Glutamatergic neuron (in vitro differentiated cells): ENCODE measurements at places on chromosomes 2 and 18.

GRCh38 chr18:35376393-35376741 is 770 bp downstream of the ZNF396 start:
- DNase-seq = peak; percentile 20
- H3K27ac ChIP-seq = no peak overlapping the region
- peaks cover 2% of the 10 kb centered on the region for H3K36me3 ChIP-seq
- peak overlapping the region; percentile 85 for H3K4me3 ChIP-seq
- no peaks in the 10 kb centered on the region for H3K4me1 ChIP-seq

DNA sequence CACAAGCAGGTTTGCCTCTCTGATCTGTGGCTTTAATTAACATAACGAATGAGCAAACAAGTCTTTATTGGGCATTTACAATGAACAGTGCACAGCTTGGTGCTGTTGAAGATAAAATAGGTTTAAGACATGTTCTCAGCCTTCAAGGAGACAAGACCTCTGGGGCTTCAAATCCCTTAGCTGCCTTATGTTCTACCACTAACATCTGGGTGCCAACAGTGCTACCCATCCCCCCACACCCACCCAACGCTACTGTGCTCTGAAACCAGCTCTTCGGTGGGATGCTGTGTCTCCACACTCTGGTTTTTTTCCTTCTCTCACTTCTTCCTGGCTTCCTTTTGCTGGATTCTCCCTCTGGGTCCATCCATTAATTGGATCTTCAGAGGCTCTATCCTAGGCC is 14.1 kb upstream of the B3GNT2 start:
- peaks cover 12% of the 10 kb centered on the region for H3K4me1 ChIP-seq
- H3K36me3 ChIP-seq = no peaks in the 10 kb centered on the region
- no peak for DNase-seq
- H3K4me3 ChIP-seq = peak overlapping the region; percentile 47
- H3K27ac ChIP-seq = peak overlapping the region; percentile 87

DNA sequence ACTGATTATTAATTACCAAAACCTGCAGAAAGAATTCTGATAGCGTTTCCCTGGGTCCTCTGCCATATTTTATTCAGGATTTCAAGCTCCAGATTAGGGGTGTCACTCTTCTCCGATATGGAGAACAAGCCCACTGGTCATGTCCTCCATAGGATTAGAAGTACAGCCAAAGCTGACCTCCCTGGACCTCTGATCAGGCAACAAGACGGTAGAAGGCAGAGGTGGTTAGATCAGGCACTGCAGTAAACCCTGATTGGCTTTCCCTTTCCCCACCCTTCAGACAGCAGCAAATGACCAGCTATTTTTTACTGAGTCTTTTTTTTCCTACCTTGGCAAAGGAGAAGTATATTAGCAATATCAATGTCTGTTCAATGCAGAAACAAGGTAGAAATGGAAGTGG is 37.7 kb downstream of the SPC25 start:
- no peak overlapping the region for H3K27ac ChIP-seq
- DNase-seq = no peak
- H3K27me3 ChIP-seq = no peaks in the 10 kb centered on the region
- peaks cover 10% of the 10 kb centered on the region for H3K4me1 ChIP-seq
- H3K36me3 ChIP-seq = no peaks in the 10 kb centered on the region

DNA sequence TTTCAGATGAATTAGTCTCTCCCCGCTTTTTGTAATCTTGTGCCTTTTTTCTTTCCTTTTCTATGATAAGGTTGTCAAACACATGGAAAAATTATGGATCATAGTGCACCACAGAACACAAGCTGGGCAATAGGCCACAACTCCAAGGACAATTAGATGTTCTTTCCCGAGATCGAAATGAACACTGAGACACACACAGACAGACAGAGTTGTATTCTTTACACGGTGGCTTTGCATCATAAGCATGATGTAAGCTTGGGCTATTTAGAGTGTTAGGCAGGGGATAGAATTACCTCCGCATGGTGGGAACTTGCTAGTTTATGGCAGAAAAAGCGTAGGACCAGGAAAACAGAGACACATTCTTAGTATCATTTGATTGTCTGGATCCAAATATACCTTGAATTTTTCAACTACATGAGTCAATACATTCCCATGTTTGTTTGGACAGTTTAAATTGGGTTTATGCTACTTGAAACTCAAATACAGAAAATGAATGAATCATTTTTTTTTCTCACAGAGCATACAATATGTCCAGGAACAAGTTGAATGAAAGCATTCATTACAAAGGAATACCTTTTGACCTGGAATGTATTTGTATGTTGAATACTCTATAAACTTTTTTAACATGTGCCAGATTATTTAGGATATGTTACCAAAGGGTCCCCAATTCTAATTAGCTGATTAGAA is 1611.5 kb upstream of the TMEFF2 start:
- no peak for DNase-seq
- no peaks in the 10 kb centered on the region for H3K27me3 ChIP-seq
- no peak overlapping the region for H3K27ac ChIP-seq
- H3K36me3 ChIP-seq = no peaks in the 10 kb centered on the region
- H3K4me3 ChIP-seq = no peak overlapping the region

DNA sequence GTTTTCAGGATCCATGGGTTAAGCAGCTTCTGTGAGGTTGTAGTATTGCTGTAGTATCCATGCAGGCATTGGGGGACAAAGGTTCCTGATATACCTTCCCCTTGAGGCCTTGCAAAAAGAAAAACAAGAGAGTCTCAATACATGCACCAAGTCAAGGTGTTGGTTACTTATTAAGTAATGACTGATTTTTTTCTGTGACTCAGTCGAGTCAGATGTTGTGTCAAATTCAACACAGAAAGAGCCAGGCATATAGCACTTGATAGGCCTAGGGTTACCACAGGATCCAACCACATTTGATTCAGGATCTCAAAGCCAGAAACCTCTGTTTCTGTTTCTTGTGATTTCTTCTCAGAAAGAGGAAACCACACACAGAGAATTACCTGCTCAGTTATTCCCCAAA is 24.9 kb upstream of the CD8A start:
- DNase-seq = no peak
- no peak overlapping the region for H3K27ac ChIP-seq
- H3K4me1 ChIP-seq = no peaks in the 10 kb centered on the region
- no peaks in the 10 kb centered on the region for H3K27me3 ChIP-seq
- no peak overlapping the region for H3K4me3 ChIP-seq

GRCh38 chr2:64201151-64201550 is 56.9 kb upstream of the PELI1 start:
- H3K36me3 ChIP-seq = no peaks in the 10 kb centered on the region
- H3K27me3 ChIP-seq = no peaks in the 10 kb centered on the region
- no peak for DNase-seq
- no peak overlapping the region for H3K4me3 ChIP-seq
- no peak overlapping the region for H3K27ac ChIP-seq

DNA sequence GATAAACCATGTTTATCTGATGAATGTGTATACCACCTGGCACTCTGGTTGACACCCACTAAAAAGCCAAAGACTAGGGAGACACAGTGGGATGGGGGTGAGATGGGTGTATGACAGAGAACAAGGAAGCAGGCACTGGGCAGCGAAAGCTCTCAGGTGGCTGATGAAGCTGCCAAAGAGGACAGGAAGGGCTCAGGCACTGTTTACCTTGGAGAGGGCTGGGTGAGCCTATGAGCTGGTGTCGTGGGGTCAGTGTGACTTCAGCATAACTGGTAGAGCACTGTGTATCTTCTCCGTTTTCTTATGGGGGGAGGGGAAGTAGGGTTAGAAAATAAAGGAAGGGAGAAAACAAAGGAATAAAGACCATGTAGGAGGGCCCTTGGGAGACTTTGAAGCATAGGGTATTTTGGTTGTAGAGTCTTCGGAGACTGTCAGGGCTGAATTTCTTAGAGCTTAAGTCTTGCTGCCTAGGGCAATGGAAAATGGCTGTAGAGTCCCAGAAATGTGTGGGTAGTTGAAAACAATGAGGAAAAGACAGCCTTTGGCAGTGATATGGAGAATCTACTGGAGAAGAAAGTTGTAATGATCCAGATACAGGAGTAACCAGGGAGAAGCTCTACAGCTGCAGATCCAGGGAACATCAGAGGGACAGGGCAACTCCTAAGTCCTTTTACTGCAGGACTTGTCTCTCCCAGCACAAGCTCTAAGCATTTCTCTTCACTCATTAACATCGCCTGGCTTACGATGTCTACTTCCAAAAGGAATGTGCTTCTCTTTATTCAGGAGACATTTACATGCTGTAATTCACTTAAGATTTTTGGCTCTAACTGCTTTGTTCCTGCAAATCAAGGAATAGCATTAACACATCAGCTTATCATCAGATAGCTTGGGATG is 120.0 kb downstream of the AQP4 start:
- H3K36me3 ChIP-seq = no peaks in the 10 kb centered on the region
- no peak overlapping the region for H3K4me3 ChIP-seq
- H3K27ac ChIP-seq = no peak overlapping the region
- peaks cover 3% of the 10 kb centered on the region for H3K4me1 ChIP-seq

DNA sequence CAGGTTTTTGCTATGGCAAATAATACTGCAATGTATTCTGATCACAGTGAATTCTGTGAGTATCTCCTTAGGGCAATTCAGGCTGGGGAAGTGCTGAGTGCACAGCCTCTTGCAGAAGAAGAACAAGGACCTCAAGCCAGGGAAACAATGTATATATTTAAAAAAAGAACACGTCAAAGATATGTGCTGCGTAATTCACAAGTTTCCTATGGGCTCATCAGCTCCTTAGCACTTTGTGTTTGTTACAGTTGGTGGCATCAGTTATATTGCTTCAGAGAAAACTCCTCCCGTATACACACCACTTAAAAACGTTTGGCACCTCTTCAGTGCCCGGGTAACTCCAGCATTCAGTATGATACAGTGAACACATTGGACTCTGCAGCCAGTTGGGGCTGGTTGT is 16.5 kb upstream of the MARCO start:
- no peak overlapping the region for H3K4me3 ChIP-seq
- no peak for DNase-seq
- H3K27ac ChIP-seq = no peak overlapping the region
- H3K4me1 ChIP-seq = no peaks in the 10 kb centered on the region
- H3K27me3 ChIP-seq = no peaks in the 10 kb centered on the region
- H3K36me3 ChIP-seq = peaks cover 8% of the 10 kb centered on the region

GRCh38 chr2:107276034-107276433 is 390.1 kb upstream of the ST6GAL2 start:
- no peak for DNase-seq
- peaks cover 27% of the 10 kb centered on the region for H3K4me1 ChIP-seq
- H3K4me3 ChIP-seq = no peak overlapping the region
- no peaks in the 10 kb centered on the region for H3K36me3 ChIP-seq

DNA sequence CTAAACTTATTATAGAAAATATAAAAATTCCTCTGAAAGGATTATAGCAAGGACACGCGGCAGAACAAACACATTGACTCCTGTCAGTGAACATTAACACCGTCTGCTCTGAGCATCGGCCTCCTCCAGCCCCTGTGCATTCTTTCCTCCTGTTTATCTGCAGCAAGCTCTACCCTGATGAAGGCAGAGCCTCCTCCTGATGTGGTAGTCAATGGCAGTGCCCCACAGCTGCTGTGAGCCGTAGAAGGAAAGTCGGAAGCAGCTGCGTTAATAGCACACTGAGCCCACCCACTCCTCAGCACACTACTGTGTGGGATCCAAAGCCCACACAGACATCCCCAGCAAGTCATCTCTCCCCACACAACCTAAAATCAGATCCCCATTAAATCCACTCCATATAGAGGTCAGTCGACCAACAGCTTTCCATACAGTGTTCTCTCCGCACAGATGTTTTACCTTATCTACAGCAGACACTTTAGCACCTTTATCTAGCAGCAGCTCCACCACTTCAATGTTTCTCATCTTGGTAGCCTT is 41.0 kb downstream of the KIDINS220 start:
- H3K27ac ChIP-seq = no peak overlapping the region
- no peaks in the 10 kb centered on the region for H3K4me1 ChIP-seq
- no peak for DNase-seq
- peaks cover 2% of the 10 kb centered on the region for H3K27me3 ChIP-seq

GRCh38 chr2:133247631-133248030 is 320.6 kb downstream of the NCKAP5 start:
- no peaks in the 10 kb centered on the region for H3K36me3 ChIP-seq
- H3K4me3 ChIP-seq = no peak overlapping the region
- peaks cover 3% of the 10 kb centered on the region for H3K27me3 ChIP-seq
- H3K27ac ChIP-seq = no peak overlapping the region
- peaks cover 5% of the 10 kb centered on the region for H3K4me1 ChIP-seq
- DNase-seq = no peak
